ENCODE measurements at places on chromosomes 11 and 22.

GRCh38 chr11:9489080-9489765 lies 28.4 kb downstream of the ZNF143 start:
- no peak for DNase-seq

GRCh38 chr22:27270818-27271510 lies 530.6 kb downstream of the MN1 start:
- no peak for DNase-seq

GRCh38 chr11:129460714-129461113 lies 85.1 kb downstream of the BARX2 start:
- DNase-seq: no peak

DNA sequence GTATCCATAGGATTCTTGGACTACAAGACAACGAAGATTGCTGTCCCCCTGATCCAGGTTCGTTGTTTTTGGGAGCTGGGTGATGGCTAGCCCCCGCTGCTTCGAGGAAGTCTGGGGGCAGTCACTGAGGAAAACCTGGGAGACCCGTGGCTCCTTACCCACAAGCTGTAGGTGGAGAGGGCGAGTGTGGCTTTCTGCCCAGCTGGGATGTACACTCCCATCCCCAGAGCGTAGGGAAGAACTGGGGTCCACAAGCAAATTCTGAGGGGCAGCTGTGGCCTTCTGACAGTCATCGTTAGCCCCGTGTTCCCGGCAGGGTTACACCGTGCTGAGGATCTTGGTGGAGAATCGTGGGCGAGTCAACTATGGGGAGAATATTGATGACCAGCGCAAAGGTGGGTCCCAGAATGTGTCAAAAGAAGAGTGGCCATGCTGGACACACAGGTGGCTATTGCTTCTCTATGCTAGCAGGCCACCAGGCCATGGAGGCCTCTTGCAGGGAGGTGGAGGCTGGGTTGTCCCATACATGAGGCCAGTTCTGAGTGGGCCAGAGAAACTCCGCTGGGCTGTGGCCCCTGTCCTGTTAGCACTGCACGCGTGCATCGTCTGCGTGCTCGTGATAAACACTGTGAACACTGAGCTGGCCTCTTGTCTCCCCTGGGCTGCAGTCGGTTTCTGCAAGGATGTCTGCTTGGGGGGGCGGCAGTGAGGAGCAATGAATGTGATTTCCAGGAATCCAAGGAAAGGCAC lies 39.8 kb downstream of the GLB1L2 start:
- no peak for DNase-seq

- no peak for DNase-seq
Observed at GRCh38 chr22:46735747-46736608, 2.1 kb downstream of the CERK start.

GRCh38 chr22:18012531-18012930 lies 11.8 kb downstream of the MICAL3 start:
- no peak for DNase-seq

DNA sequence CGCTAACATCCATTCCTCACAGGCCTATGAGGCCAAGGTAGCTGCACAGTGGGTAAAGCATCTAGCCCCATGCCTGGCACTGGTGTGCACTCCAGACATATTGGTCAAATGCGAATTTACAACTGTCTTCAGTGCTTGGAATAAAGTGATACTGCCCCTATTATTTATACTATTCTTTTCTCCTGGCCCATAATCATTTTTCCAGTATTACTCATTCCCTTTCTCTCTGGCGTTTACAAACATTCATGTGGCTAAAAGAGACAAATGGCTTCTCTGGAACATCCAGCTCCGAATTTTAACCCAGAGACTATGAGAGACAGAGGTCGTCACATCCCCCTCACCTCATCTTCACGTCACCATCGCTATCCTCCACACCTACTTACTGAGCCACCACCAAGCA lies 87.2 kb upstream of the PITPNB start:
- DNase-seq: no peak

GRCh38 chr22:16699326-16699725 lies 106.7 kb upstream of the CCT8L2 start:
- DNase-seq: no peak

- no peak for DNase-seq
Observed at GRCh38 chr11:115869780-115870431, 365.7 kb upstream of the CADM1 start.

DNA sequence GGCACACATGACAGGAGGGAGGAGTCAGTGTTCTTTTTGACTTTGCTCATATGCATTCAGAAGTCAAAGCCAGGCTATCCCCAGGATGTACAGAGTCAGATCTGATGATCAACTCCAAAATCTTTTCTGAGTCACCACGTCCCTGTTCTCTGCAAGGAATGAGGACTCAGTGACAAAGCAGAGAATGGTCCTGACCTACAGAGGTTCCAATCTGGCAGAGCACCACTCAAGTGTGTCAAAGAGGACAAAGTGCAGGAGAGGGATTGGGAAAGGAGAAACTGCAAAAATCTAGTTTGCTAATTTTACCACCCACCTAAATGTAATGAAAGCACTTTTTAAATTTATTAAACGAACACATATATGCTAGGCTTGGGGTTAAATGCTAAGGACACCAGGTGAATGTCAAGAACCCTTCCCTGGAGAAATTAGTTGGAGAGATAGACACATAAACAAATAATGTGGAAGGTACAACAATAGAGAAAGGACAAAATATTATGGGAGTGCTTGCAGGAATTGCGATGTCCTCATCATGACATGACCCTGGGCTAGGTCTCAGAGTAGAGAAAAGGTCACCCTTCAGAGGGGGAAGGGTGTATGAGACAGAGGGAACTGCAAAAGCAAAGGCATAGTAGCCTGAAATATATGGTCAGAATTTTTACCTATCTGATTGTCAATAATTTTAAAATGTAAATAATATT lies 56.3 kb downstream of the MTNR1B start:
- DNase-seq: no peak

DNA sequence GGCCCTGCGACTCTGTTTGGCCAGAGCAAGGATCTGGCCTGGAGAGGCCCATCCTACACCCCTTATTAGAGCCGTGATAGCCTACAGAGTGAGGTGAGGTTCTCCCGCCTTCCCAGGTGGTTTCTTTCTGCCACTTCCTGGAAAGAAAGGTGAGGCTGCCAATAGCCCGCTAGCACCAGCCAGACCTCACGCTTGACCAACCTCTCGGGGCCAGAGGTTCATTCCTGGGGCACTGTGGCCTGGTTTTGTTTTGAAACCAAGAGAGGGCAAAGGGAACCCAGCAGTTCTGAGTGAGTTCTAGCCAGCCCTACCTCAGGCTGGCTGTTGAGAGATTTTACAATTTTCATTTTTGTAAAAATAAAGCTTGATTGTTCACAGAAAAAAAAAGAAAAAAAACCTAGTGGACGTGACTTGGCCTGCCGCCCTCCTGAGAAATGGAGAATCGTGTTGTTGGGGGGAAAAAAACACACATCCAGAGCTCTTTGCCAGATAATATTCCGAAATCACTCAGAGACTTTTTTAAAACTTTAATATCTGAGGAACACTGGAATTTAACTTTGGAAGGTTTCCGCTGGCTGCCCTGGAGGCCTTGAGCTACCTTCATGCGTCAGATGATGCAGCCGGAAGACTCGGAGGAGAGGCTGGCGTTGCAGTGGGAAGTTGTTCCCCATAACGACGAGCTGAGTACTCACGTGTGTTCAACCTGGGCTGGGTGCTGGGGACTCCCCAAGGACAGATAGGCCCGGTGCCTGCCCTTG lies 84.5 kb downstream of the BCR start:
- no peak for DNase-seq

DNA sequence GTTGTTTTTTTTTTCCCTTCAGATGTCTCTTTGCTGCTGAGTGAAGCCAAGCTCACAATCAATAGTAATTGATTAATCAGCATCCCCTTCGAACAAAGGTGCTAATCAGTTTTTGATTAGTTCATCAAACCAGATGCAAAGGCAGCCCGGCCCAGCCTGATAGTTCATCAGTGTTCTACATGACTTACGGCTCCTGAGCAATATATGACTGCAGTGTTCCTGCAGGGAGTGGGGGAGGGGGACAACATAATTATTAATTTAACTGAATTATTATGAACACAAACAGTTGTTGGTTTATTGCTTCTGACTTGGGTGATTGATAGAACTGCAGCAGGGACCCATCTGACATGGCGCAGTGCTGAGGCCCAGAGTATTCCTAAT lies 315.3 kb downstream of the CADM1 start:
- DNase-seq: no peak

DNA sequence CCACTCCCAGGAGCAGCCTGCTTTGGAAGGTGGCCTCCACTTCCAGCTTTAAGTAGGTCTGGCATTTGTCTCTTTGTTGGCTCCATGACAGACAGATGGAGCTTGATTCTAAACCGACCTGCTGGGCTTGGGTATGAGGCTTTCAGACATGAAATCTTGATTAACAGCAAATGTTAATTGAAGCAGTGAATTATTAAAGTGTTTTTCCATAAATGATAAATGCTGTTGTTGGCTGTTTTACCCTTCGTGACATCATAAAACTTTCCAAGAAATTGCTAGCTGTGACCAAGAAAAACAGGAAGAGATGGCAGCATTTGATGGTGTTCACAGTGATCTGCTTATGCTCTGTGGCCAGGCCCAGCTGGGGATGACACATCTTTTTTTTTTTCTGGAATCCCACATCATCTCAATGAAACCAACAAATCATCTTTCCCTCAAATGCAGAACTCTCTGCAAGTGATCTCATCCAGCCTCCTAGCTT lies 66.1 kb downstream of the RBMXL2 start:
- no peak for DNase-seq

DNA sequence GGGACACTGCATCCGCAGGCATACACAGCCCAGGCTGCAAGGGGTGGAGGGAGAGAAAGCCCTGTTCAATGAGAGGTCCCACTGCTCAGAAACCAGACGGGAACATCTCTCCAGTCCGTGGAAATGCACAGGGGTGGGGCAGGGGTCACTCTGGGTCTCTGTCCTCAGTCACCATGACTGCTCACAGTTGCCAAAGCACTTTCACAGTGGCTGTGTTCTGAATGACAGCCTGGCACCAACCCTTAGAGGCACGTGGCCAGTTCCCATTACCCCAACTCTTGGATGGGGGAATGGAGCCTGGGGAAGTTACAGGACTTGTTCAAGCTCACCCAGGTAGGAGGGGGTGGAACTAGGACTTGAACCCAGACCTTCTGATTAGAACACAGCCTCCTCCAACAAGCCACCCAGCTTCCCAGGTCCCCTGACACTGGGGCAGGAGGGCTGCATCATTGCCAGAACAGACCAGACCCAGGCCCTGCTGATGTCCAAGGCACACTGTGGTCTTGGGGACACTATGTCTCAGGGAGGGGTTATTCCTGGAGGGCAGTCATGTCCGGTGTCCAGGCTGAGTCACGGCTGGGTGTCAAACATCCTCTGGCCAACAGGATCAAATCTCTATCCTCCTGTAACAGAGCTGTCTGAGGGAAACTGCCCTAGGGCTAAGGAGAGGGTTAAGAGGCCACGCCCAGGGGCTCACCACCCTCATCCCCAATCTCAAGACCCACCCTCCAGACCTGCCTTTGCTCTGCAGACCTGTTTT lies 8.2 kb downstream of the ZNF70 start:
- DNase-seq: no peak

- peak; percentile 52 for DNase-seq
Observed at GRCh38 chr11:12842933-12843636, 166.0 kb upstream of the RASSF10 start.

DNA sequence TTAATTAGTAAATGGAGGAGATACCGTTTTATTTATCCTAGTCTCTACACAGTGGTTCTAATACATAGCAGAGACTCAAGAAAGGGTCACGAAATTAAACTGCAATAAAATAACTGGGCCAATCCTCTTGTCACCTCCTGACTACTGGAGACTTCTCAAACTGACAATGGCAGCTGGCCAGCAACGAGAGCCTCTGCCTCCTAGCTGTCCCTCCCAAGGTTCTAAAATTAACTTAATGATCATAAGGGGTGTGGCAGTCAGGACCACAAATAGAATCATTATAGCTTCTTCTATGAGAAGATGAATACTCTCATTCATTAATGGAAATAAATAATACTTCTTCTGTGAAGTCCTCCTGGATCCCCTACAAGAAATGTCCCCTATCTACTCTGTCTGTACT lies 63.8 kb upstream of the APOA1 start:
- no peak for DNase-seq

GRCh38 chr11:86067009-86067850 lies 1.7 kb downstream of the PICALM start:
- no peak for DNase-seq

DNA sequence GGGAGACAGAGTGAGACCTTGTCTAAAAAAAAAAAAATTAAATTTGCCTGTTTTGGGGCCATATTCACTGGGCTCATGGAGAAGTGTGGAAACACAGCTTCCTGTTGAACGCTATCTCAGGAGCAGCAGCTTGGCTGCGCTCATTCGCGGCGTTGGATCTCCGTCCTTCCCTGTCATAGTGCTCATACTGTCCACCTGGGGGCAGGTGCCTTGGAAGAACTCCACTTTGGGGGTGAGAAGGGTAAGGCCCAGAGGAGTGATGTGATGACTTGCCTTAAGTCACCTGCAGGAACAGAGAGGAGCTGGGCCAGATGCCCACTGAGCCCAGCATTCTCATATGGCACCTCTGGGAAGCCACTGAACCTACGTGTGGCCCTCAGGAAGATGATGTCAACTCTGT lies 82.8 kb downstream of the CABIN1 start:
- no peak for DNase-seq

DNA sequence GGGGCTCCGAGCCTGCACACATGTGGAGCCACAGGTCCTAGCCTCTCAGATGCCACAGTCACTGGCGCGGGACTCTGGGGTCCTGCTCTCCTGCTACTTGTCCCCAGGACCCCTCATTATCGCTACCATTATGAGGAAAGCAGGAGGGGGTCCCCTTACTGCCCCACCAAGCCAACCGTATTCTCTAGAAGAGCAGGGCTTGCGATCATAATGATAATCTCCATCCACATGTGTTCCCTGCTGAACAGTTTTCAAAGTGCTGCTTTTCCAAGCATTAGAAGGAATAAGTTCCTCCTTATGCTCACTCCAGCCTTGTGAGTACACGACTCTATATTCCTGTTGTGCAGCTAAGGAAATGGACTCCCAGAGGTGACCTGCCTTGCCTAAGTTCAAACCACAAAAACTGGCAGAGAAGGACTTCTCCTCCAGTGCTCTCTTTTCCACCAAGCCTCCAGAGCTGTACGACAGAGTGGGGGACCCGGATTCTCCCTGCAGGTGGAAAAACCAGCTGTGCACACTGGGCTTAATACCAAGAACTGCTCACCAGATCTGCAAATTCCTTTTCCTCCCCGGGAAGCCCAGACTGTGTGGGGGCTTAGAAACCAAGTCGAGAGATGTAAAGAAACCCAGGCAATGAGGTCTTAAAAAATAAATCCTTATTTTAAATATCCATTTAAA lies 92.8 kb upstream of the DRD2 start:
- DNase-seq: no peak

GRCh38 chr11:110860461-110860860 lies 148.2 kb upstream of the ARHGAP20 start:
- no peak for DNase-seq

- DNase-seq: no peak
Observed at GRCh38 chr22:27872488-27872887, 46.6 kb downstream of the PITPNB start.

- no peak for DNase-seq
Observed at GRCh38 chr11:105315287-105315686, 175.7 kb upstream of the CARD18 start.
